ENCODE measurements at places on chromosomes 3 and 15.

GRCh38 chr3:146250449-146251382 is at the start of gene PLSCR4:
Gene PLSCR4, minus strand, starts transcription at chr3:146251105. Its CDS starts 29,034 bp downstream, at chr3:146222071.
- DNase-seq = peak; percentile 72

DNA sequence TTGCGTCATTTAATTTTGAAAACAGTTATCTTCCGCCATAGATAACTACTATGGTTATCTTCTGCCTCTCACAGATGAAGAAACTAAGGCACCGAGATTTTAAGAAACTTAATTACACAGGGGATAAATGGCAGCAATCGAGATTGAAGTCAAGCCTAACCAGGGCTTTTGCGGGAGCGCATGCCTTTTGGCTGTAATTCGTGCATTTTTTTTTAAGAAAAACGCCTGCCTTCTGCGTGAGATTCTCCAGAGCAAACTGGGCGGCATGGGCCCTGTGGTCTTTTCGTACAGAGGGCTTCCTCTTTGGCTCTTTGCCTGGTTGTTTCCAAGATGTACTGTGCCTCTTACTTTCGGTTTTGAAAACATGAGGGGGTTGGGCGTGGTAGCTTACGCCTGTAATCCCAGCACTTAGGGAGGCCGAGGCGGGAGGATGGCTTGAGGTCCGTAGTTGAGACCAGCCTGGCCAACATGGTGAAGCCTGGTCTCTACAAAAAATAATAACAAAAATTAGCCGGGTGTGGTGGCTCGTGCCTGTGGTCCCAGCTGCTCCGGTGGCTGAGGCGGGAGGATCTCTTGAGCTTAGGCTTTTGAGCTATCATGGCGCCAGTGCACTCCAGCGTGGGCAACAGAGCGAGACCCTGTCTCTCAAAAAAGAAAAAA is 1.2 kb downstream of the B2M start:
- DNase-seq = peak; percentile 92

GRCh38 chr3:106251160-106251892 is 382.5 kb upstream of the CBLB start:
- peak; percentile 11 for DNase-seq

- DNase-seq = no peak
Observed at GRCh38 chr15:100926971-100927756, 8.0 kb downstream of the LRRK1 start.

DNA sequence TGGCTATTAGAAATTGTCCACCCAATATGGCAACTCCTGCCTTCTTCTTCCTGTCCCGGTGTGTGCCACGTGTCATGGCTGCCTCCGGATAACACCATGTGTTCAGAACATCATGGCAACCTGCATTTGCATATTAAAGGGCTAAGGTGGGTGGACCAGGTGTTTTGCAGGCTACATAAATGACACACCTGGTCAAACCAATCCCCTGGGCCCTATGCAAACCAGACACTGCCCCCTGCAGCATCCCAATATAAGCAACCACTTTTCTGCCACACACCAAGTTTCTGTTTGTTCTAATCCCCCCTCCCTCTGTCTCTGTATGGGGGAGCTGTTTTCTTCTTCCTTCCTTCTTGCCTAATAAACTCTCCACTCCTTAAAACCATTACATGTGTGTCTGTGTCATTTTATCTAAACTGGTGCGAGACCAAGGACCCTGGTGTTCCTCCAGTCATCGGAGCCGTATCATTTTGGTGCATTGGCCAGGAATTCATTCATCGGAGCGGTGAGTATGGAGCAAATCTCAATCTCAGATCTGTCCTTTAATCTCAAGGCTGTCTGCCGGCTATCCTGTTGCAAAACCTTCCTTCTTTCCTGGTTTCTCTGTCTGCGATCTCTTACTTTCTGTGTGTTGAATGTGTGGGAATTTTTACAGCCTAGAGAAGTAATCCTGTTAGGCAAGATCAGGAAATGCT is 44.5 kb downstream of the NCEH1 start:
- no peak for DNase-seq

DNA sequence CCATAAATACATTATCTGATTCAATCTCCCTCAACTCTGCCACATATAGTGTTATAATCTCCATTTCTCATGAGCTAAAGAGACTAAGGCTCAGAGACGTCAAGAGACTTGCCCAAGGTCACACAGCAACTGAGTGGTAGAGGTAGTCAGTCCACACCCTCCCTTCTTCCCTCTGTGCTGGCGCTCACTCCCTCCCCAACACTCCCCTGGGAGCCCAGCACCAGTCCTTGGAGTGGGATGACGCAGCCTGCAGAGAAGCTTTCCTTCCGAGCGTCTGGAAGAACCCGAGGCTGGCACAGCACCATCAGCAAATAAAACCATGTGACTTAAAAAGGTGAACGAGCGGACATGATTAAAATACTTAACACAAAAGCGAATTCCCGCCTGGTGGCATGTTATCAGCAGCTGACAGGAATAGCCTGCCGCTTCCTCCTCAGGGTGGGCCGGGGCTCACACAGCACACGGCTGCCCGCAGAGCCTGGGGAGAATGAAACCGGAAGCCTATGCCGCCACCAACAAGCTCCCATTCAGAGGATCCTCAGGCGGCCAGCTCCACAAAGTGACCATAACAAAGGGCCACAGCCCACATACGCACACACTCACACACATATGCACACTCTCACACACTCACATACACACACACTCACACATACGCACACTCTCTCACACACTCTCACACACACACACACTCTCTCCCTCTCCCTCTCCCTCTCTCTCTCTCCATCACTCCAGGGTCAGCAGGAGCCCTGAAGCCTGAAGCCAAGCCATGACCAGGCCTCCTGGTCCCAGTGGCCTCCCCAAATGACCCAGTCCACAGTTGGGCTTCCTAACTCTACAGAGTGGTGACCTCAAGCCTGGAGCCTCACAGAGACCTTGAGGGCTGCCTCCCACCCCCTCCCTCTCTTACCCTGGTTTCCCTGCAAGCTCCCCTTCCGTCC is 120.5 kb downstream of the XXYLT1 start:
- peak; percentile 38 for DNase-seq

DNA sequence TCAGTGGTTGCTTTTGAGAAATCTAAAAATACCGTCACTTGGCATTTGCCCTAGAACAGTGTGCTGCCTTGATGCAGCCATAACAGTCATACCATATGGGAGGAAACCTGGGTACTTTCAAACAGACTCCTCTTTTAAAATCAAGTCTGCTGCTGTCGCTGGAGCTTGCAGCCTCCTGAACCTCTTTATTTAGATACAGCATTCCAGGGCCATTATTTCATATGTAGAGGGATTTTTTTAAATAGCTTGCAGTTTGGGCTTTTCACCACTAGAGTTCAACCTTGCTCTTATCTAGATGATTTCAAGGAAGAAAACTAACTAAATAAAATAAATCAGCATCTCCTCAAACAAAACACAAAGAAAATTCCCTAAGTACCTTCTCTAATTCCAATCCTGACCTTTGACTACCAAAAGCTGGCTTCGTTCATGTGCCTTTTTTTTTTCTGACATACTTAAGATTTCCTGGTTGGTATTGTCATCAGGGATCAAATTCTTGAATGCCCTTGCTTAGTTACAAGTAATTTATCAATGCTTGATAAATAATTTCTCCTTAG is 111.6 kb downstream of the KBTBD8 start:
- DNase-seq = peak; percentile 66

DNA sequence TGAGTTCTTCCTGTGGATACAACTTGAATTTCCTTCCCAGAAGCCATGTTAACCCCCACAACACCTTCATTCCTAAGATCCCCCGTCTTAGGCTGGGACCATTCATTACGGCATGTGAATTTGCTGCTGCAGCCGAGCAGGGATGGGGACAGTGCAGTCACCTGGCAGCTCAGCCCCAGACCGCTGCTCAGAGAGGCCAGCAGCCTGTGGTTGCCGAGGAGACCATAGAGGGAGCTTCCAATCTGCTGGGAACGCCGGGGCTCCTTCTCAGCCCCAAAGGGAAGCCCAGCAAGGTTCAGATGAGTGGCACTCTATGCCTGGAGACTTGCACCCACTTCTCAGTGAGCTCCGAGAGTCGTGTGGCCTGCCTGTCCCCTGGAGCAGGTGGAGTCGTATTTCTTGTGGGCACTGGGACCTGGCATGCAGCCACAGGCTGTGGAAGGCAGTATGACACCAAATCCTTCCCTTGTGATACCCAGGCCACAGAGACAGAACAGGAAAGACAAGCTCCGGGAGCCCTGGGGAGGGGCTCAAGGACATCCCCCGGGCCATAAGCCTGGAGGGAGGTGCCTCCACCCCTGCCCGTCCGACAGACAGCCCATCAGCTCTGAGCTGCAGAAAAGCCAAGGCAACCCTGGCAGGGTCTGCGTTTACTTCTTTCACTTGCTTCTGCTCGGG is 167.3 kb downstream of the FAM43A start:
- no peak for DNase-seq

DNA sequence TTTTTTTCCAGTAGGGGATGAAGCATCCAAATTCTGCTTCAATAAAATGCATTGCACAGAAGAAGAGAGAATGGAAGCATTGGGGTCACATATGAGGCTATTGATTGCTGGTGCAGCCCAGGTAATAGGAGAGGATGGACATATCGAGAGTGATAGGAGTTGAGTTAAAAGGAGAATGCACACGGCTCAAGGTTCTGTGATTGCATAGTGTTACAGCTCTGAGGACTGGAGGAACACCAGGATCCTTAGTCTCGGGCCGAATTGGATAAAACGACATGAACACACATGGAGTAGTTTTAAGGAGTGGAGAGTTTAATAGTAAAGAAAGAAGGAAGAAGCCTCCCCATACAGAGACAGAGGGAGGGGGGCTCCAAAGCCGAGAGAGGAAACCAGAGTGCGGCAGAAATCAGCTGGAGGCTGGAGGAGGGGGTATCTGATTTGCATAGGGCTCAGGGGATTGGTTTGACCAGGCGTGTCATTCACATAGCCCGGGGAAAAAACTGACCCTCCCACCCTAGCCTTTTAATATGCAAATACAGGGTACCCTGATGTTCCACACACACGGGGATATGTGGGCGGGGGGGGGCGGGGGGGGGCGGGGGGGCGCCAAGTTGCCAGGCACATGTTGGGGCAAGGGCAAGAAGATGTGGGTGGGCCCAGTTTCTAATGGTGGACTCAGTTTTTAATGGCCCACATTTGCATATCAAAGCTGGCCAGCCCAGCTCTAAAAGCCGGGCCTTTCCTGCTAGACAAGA is 156.9 kb downstream of the AGBL1 start:
- no peak for DNase-seq

DNA sequence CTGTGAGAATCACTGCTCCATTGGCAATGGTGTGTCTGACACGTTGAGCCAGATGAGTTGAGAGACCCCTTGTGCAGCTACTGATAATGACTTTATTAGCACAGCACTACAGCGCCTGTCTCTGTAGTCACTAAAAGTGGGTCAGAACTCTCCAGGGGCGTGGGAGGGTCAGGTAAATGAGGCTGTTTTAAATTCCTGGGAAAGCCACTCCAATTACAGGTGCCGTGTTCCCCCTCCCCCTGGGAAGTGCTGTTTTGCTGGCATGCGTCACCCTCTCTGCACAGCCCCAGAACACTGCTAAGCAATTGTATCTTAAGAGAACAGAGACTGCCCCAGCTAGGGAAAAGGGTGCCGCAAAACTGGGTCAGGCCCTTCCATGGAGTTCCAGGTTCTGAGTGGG is 21.5 kb upstream of the CPNE9 start:
- no peak for DNase-seq

GRCh38 chr3:5376761-5377160 is 189.3 kb downstream of the EDEM1 start:
- no peak for DNase-seq

DNA sequence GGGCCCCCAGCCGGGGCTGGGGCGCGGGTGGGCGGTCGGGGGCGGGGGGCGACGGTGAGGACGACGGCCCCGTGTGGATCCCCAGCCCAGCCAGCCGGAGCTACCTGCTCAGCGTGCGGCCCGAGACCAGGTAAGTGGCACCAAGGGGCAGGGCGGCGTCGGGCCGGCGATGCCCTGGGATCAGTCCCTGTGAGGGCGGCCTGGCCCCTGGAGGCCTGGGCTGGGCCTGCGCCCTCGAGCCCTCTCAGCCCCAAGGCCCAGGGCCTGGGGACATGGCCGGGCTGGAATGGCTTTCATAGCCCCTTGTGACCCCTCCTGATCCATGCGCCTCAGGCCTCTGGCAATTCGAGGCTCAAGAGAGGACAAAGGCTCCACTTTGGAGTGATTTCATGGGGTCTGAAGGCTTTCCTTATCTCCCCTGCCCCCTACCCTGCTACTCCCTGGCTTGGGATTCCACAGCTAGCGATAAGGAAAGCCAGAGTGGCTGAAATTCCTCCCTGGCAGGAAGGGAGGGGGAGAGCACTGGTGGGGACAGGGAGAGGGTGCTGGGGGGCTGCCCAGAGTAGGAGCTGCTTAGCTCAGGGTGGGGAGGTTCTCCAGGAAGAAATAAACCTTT is 418 bp downstream of the ALPK3 start:
- no peak for DNase-seq

DNA sequence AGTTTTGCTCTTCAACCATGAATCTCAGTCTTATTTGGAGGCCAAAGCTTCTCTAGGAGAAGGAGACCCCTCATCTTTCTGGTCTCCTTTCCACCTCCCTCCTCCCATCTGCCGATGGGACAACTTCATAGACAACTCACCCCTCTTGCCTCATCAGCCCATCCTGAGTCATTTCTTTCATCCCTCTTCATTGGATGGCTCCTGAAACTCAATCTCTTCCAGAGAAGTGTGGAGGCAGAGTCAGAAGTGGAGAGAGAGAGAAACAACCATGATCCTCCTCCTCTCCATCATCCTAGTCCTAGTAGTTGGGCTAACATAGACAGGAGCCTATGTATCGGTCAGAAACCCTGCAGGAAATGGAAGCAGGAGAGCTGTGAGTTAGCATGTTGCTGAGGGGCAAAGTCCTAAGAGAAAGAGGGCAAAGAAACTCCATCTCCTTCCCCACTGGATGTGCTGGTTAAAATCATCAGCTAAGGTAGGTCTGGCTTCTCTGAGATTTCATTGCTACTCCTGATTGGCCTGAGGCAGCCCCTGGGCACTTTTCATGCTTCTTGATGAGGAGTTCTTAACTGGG is 21.3 kb upstream of the HCN4 start:
- DNase-seq = peak; percentile 63

GRCh38 chr3:184715943-184716621 is 4.2 kb upstream of the MAGEF1 start:
- DNase-seq = no peak

GRCh38 chr3:11335056-11335608 is 62.9 kb downstream of the ATG7 start:
- peak; percentile 86 for DNase-seq

DNA sequence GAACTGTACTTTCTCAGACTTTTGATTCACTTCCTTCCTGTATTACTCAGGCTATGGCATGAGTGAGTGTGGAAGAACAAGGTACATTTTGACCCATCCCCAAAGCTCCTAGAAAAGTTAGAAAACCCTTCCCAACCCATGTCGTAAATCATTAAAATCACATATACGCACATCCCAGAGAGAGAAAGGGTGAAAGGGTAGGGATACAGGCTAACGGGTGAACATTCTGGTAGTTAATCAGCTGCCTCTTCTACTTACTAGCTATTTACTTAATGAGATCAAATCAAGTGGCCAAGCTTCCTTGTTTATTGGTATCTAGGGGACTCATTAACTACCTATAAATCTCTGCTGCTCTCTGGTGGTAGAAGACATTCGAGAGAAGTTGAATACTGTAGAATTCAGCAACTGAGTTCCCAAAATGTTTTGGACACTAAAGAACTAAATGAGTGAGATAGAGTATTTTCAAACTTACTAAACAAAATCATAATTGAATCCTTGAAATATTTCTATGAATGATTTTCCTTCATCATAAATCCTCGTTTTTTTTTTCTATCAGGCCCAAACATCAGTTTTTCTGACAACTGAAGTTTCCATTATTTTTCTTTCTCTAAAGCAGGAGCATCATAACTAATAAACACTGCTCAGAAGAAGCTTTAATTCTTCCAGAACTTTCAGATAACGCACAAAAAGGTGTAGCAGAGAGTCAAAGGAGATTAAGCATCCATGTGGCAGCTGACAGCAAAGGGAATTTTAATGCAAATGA is 124.2 kb downstream of the IMPG2 start:
- DNase-seq = peak; percentile 82

- DNase-seq = no peak
Observed at GRCh38 chr15:39285663-39286062, 295.2 kb upstream of the THBS1 start.

All from fibroblast of mammary gland (primary cell).